NCI-H1930 (cell line): ENCODE measurements at places on chromosomes 6 and 20.

DNA sequence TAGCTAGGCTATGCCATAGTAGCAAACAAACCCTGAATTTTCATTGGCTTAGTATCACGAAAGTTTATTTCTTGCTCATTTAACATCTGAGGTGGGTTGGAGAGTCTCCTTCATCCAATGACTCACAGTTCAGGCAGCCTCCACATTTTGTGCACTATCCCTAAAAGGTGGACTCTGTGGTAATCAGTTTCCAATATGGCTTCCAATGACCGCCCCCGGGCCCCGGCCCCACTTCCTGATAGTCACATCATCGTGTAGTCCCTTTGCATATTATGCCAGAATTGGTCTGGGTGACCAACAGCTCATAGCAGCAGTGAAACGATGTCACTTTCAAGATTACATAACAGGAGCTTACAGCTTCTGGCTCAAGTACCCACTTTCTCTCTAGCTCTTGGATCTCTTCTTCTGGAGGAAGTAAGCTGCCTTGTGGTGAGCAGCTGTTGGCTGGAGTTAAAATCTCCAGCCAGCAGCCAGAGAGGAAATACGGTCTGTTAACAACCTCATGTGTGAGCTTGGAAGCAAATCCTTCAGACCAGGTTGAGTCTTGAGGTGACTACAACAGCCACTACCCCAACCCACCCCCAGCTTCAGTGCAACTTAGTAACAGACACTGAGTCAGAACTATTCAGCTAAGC lies 7.8 kb downstream of the HCRTR2 start:
- no peak for DNase-seq

- DNase-seq, result no peak
Observed at GRCh38 chr6:82259389-82259788, 11.8 kb upstream of the IBTK start.

DNA sequence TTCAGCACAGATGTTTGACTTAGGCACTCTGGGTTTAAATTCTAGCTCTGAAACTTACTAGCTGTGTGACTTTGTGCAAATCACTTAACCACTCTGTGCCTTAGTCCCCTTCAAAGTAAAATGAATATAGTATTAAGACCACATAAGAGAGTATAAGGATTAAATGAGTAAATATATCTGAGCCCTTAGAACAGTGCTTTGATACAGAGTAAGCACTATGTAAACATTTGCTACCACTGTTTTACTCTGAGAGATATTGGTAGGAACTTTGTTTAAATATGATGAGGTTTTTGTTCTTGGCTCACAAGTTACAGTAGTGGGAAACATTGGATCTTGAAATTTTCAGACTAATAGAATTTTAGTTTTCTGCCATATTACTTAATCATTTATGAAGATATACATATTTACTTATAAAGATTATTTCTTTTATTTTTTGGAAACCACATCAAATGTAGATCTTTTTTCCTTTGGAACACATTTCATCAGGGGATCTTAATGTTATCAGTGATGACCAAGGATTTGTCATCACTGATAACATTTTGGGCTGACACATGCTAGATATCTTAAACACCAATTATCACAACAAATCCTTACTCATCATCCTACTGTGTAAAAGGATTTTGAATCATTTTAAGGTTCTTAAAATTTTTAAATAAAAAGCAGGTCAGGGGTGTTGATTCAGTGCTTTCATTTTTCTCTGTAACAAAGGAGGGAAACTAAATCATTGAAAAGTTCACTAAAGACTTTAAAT lies 226.2 kb downstream of the EYA4 start:
- no peak for DNase-seq

- DNase-seq, result no peak
Observed at GRCh38 chr6:132858750-132859149, 44.4 kb downstream of the RPS12 start.

DNA sequence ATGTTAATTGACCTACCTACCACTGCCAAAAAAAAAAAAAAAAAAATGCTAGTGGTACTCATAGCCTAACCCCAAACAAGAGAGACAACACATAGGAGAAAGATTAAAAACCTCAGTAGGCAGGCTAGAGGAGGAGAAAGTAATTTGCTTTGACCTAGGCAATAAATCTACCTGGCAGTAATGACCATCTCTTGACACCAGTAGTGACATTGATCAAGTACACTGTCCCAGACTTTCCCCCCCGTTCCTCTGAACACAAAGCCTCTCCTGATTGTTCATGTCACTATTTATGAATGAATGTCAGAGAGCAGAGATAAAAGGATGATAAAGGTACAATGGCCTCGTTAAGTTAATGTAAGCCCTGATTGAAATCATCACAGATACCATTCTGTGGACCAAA lies 746.8 kb downstream of the CBLN4 start:
- no peak for DNase-seq

DNA sequence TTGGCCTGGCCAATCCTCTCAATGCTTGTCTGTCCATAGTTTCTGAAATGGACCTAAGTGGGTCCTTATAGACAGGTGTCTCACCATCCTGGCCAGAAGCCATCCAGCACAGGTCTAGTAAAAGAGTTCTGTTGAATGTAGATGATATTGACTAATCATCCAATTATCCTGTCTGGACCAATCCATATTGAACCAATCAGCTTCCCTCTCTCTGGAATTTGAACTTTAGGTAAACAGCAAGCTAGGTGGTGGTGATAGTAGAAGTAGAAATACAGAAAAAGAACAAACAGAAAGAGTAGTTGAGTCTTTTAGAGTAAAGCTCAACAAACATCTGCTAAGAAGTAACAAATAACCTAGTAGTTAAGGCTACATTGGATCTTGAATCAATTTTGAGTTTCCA lies 9.5 kb upstream of the PNRC1 start:
- no peak for DNase-seq

GRCh38 chr6:167428664-167429333 lies 103.9 kb downstream of the TTLL2 start:
- DNase-seq, result no peak

- DNase-seq, result no peak
Observed at GRCh38 chr6:163756079-163756478, 341.6 kb downstream of the QKI start.

DNA sequence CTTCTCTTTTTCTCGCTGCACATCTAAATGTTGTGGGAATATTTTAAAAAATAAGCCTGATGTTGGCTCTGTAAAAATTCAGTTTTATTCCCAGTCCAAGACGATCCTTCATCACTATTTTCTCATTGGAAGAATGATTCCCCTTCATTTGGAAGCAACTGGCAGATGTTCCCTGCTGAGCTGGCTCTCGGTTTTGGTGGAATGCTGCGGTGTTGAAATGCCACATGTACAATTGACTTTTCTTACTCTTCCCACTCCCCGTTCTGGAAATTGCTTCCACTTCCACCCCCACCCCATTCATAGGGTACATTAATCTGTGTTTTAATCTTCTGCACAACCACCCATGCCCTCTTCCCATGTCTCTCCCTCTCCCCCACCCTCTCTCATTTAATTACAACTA lies 496.3 kb upstream of the MAP3K7 start:
- no peak for DNase-seq

GRCh38 chr6:13354331-13355042 lies 26.1 kb upstream of the TBC1D7 start:
- no peak for DNase-seq

- no peak for DNase-seq
Observed at GRCh38 chr6:105326216-105326615, 76.7 kb downstream of the PREP start.

GRCh38 chr20:37748015-37748414 lies 54.2 kb downstream of the CTNNBL1 start:
- DNase-seq, result no peak

GRCh38 chr6:12944001-12944400 lies 227.4 kb downstream of the PHACTR1 start:
- no peak for DNase-seq

DNA sequence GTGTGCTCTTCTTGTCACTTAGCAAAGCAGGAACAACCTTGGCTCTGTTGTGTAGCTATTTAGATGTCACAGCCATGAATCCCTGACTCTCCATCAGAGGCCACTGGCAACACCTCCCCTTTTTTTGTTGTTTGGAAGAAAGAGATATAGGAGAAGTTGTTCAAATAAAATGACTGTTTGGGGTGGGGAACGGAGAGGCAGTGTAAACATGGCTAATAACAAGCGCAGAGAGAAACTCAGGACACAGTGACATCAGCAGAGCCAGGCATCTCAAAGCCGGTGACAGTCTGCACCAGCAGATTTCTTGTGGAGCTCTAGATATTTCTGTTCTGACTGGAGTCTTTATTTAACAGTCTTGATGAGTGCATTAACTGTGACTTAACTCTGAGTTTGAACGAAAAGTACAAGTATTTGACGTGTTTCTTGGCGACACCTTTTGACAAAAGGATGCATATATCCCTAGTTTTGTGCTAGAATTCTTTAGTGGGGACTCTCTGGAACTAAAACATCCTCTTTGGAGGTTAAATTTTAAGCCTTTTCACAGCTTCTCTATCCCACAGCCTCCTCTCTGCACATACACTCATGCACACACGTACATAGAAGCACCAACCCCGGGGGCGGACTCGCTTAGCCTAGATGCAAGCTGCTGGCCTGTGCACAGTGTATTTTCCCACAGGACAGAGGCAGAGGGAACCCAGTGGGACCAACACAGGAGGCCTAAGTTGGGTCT lies 53.8 kb downstream of the ADAT2 start:
- DNase-seq, result no peak

GRCh38 chr6:10465629-10466499 lies 51.0 kb upstream of the TFAP2A start:
- DNase-seq, result no peak

- DNase-seq, result no peak
Observed at GRCh38 chr6:167745670-167746389, 80.9 kb upstream of the AFDN start.

GRCh38 chr6:17881085-17881858 lies 106.2 kb downstream of the KIF13A start:
- DNase-seq, result no peak

DNA sequence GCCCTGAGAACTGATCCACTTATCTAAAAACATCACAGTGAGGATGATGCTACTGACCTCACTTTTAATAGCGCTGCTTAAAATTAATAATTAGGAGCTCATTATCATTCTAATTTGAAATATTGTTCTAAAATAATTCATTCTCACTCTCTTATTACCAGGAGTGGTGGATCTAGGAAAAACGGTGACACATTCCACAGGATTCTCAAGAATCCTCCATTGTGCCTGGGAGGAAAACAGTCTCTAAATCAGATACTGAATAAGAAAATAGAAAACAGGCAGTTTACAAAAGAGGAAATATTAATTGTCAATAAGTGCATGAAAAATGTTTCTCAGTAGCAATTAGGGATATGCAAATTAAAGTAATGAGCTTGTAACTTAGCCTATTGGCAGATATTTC lies 187.4 kb downstream of the TENT5A start:
- DNase-seq, result no peak
